ENCODE measurements at places on chromosomes 13 and 19.

GRCh38 chr19:4374498-4375163, 25.7 kb downstream of the SH3GL1 start:
- no peak for DNase-seq

- DNase-seq = no peak
Measured at GRCh38 chr19:49837009-49837310, 14.0 kb upstream of the PTOV1 start.

GRCh38 chr13:113650275-113650674, 7.7 kb downstream of the ATP4B start:
- DNase-seq = no peak

DNA sequence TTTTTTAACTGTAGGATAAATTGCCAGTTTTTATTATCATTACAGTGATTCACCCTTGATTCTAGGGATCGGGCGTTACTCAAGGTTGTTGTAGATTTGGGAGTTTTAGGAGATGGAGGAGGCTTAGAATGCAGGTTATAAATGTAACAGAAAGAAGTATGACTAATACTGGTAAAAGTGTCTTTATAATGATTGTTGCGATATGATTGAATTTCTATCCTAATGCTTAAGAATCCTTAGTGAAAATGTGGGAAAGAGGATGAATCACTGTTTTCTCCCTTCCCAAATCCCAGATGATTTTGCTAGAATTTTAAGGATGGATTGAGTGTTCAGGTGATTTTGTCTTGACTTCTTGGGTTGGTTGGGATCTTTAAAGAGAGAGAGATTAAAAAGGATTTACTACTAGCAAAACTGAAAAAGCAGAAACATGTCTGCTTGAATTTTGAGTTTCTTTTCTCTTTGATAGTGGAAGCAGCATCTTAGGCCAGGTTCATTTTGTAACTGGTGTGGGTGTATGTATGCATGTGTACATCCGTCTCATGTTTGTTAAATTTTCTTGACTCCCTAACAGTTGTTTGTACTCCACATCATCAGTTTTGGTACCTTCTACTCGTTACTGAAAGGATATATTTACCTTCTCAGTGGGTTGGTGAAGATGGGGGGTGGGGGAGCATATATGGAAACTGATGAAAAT, 25.9 kb downstream of the ARHGAP35 start:
- DNase-seq = no peak

GRCh38 chr13:88701551-88701950, 1030.4 kb downstream of the SLITRK5 start:
- DNase-seq = no peak

- DNase-seq = no peak
Measured at GRCh38 chr19:38705197-38706019, 38.9 kb downstream of the CAPN12 start.

DNA sequence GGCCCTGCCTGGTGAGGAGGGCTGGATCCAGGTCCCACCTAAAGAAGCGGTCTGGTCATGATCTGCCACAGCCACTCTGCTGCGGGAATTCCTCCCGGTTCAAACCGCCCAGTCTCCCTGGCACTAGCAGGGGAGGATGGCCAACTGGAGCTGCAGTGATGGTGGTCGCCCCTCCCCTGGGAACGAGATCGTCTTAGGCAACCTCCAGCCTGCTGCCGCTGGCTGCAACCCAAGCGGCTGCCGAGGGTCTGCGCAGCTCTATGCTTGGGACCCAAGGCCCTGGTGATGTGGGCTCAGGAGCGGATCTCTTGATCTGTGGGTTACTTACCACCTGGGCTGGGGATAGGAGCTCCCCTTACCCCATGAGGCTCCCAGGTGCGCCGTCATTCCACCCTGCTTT, 69.1 kb downstream of the TNFSF11 start:
- DNase-seq = no peak

- DNase-seq = no peak
Measured at GRCh38 chr19:3627351-3627723, 747 bp upstream of the CACTIN start.

DNA sequence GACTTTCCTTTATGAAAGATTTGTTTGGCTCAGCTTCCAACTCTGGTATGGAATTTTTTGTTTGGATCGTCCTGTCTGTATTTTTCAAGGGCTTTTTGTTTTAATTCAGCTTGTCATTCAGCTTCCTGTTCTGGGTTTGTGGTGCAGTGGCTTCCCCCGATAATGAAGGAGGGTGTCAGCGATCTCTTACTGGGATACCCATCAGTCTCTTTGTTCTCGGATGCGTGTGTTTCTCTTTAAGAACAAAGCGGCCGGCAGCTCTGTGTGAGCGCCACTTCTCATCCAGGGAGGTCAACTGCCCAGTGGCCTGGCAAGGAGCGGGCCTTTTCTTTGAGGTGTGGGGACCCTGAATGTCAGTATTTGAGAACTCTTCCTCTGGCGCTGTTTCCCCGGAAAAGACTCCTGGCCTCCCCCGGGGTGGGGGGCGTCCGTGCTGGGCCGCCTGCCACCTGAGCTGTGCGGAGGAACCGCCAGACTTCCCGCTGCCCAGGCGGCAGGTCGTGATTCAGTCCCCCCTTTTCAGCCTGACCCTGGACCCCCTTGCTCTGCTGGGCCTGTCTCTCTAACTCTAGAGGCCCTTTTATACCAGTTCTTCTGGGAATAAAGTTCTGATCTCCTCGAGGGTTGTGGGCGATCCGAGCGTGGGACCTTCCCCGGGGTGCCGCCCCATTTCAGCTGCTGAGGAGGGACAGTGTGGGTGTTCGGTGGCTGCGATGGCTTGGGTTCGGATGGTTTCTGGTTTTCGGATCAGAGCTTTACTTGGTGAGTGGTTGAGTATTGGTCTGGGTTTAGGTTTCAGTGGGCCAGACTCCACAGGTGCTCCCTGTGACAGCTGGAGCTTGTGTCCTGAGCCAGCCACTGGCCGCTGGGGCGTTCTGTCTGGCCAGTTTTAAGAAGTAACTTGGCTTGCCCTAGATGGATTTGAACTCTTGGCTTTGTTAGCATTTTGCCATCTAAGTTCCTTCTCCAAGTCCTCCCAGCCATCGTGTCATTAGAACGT, 3.4 kb downstream of the SF3A2 start:
- no peak for DNase-seq

GRCh38 chr13:21701460-21701859, 30.6 kb downstream of the FGF9 start:
- no peak for DNase-seq

DNA sequence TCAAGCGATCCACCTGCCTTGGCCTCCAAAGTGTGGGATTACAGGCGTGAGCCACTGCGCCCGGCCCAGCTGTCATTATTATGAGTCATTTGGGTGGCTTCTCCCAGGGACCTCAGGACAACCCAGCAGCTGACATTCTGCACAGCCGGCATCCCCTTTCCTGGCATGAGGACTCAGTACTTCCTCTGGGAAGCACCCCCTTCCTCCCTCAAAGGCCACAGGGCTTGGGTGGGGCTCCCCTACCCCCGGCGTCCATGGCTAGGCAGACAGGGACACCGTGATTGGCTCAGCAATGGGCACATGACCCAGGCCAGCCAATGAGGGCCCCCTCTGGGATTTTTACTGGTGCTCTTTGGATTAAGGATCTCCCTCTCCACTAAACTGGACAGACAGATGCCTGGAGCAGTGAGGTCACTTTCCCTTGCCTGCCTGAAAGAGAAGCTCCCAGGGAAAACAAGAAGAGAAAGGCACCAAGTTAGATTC, 6.0 kb downstream of the KANK2 start:
- no peak for DNase-seq

- no peak for DNase-seq
Measured at GRCh38 chr13:80463673-80464352, 122.9 kb upstream of the SPRY2 start.

DNA sequence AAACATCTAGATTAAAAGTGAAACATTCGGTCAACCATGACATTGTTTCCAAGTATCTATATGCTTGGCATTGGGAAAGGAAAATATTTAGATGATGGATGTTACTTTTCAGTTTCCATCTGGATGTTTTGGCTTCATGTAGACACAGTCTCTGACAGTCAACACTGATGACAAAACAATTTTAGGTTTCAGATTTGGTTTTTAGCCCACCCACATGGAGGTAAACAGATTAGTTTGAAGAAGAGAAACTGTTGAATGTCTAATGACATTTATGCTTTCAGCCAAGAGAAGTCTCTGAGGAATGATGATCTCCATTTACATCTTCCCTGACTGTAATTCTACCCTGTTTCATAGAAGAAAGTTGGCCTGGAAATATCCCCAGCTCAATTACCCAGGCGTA, 379.1 kb downstream of the SLITRK6 start:
- no peak for DNase-seq

- DNase-seq = no peak
Measured at GRCh38 chr13:61779456-61779855, 363.8 kb upstream of the PCDH20 start.

DNA sequence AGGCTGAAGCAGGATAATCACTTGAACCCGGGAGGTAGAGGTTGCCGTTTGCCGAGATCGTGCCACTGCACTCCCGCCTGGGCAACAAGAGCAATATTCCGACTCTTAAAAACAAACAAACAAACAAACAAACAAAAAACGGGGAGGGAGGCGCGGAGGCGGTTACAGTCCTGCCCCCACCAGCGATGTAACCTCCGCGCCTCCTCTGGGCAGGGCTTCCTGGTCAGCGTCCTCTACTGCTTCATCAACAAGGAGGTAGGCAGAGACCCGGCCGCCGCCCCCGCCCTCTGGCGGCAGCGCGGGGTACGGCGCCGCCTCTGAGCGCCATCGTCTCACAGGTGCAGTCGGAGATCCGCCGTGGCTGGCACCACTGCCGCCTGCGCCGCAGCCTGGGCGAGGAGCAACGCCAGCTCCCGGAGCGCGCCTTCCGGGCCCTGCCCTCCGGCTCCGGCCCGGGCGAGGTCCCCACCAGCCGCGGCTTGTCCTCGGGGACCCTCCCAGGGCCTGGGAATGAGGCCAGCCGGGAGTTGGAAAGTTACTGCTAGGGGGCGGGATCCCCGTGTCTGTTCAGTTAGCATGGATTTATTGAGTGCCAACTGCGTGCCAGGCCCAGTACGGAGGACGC, 10.2 kb downstream of the SNRPD2 start:
- DNase-seq = peak; percentile 43

Measured in NCI-H1436 treated with DMSO at 0.1 percent for 48 hours (cell line).